ENCODE measurements at places on chromosomes 4 and X. TPM values are rescaled to one million over a fixed set of nuclear protein-coding genes. Genes with fewer than 3 reads are reported as not detected.
A peak's percentile ranks its signal among the peaks of the same experiment; 100 is the strongest.

DNA sequence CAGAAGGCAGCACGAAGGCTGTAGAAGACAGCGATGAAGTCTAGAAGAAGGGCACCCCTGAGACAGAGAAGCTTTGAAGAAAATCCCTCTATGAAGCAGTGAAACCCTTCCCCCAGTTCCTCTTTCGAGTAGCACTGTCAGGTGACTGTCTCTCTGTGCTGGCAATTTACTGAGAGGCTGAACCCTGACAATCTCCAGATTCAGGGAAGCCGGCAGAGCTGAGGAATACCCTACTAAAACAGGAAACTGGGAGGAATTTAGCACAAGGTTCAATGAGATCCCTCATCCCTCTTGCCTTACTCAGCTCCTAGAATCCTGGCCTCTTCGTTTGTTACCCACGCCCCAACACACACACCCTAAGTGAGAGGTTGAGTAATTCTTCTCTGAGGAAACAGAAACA is 239.7 kb upstream of the NOCT start:
- DNase-seq, result peak; percentile 54

DNA sequence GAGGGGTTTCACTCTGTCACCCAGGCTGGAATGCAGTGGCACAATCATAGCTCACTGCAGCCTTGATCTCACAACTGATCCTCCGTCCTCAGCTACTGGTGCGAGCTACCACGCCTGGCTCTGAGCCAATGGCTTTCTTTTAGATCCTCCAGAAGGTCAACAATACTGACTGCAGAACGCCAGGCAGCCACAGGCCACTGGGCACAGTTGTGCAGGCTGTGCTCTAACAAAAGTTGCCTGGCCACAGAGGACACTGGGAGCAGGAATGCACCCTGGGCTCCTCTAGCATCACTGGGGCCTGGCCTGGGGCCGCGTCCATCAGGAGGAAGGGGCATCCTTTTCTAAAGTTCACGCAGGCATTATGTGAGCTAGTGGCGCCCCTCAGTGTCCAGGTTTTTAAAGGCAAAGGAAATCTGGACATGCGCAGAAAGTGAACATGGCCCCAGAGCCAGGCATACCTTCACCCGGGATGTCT is 14.9 kb upstream of the PORCN start:
- DNase-seq, result peak; percentile 35

DNA sequence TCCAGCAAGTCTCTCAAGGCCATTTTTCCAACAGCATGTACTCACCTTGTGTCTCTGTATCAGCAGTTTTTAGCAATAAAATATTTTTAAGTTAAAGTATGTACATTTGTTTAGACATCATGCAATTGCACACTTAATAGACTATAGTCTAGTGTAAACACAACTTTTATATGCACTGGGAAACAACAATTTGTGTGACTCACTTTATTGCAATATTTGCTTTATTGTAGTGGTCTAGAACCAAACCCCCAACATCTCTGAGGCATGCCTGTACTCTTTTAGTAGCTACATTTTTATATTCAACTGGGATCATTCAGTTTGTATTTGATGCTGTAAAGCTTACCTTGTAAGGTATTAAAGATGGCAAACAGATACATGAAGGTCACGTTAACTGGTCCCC is 14.7 kb upstream of the PHKA2 start:
- no peak for DNase-seq

GRCh38 chr4:87532109-87532508 is 2.9 kb upstream of the SPARCL1 start:
- no peak for DNase-seq

DNA sequence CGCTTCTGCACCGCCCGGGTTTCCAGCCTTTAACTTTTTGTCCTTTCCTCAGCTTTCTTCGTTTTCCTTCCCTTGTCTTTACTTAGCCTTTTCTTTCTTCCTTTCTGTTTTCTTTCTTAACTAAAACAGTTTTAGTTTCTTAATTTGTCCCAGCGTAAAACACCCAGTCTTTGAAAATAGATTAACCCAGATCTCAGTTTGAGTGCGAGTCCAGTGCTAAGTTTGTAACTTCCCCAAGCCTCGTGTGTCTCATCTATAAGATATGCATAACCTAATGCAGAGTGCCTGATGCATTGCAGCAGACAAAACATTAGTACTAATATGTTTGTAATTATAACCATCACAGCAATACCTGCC is 460 bp upstream of the GEMIN8 start:
- DNase-seq, result peak; percentile 30

Gene POU4F2
- not detected for total RNA-seq

Gene STATH
- total RNA-seq, result 68.2 TPM

DNA sequence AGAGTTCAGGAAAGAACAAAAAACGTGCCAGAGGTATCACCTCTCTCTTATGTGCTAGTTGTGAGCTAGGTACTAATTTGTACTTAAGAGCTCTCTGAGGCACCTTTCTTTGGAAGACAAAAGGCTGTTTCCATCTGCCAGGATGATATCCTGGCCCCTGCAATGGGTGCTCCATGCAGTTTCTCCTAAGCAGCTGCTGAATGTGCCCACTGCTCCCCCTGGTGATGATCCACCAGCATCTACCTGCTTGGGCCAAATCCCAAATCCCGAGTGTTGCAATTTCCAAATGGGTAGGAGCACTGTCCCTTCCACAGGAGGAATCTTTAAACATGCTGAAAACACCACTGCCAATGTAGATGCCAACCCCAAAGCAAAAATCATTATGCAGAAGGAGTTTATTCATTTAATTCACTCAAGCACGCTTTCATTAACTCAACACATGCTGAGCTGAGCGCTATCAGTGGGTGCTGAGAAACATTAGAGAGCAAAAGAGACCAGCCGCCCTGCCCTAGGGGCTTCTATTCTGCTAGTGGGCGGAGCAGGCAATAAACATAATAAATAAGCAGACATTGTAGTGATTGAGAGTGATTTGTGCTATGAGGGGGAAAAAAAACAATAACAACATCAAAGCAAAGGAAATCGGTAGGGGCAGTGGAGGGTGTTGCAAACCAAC is 69.6 kb upstream of the C4orf50 start:
- DNase-seq, result peak; percentile 70

DNA sequence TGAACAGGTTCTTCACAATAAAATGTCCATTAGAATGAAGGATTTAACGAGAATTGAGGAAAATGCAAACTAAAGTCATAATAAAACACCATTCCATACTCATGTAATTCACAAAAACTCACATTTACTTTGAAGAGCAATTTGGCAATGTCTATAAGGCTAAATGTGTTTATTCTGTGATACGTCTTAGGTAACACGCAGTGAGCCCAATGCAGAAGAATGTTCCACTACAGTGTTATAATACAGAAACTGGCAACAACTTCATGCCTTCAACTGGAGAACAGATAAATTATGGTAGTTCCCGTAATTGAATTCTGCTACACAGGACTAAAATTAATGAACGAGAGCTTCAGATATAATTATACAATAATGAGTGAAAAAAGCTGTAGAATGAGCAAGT is 17.4 kb downstream of the ADH5 start:
- DNase-seq, result no peak

DNA sequence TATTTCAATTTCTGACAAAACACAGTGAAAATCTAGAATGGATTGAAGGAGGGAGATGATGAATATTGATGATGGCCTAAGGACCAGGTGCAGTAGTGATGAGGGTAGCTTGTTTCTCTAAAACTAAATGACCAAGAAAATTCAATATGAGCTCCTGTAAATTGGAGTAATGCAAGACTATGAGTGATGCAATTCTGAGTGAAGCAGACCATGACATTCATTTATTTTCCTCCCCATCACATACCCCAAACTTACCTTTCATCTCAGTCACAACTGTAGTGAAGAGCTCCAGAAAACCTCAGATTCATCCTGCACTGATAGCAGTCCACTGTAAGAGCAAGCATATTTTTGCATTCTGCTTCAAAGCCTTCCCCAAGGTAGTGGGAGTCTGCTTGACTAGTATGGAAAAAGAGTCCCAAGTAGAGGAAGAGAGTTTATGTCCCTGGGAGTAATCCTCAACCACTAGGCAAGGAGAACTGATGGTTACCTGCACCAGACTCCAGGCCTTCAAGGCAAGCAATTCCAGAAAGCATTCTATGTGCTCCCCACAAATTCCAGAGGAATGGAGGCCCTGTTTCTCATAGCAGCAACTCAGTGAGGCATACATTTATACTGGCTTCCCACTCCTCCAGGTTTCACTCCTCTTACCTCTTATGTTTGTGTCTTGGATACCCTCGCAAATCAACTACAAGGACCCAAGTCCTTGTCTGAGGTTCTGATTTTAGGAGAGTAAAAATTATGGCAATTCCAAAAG is 47.2 kb downstream of the CXCL1 start:
- no peak for DNase-seq
